ENCODE measurements at places on chromosomes 5 and 9.

DNA sequence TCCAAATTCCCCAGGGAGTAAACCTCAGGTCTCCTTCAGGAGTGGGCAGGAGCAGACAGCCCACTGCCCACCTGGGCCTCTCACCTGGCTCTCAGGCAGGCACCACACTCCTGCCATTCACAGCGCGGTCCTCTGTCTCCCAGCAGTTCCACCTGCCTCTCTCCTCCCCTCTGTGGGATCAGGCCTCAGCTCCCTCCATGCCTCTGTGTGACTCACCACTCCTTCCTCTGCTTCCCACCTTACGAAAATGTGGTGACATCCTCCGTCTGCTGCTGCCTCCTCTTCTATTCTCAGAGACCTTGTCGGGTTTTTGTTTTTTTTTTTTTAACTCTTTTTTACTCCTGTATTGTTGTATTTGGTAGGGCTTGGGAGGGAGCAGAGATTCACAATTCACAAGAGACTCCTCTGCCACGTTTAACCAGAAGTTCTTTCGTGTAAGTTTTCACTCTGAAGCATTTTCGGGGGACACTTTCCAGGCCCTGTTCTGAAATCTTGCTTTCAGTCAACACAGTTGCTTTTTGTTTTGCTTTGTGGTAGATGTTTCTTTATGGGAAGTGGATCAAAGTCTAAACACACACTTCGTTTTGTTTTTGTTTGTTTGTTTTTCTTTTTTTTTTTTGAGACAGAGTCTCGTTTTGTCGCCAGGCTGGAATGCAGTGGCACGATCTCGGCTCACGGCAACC is 21.1 kb upstream of the CDKN2AIPNL start:
- no peak for DNase-seq

- no peak for DNase-seq
Observed at GRCh38 chr9:35767458-35767857, 13.4 kb upstream of the MSMP start.

GRCh38 chr5:143177263-143177983 is 226.1 kb downstream of the NR3C1 start:
- no peak for DNase-seq

GRCh38 chr5:178399701-178400095 is 167.1 kb upstream of the PHYKPL start:
- DNase-seq: no peak

DNA sequence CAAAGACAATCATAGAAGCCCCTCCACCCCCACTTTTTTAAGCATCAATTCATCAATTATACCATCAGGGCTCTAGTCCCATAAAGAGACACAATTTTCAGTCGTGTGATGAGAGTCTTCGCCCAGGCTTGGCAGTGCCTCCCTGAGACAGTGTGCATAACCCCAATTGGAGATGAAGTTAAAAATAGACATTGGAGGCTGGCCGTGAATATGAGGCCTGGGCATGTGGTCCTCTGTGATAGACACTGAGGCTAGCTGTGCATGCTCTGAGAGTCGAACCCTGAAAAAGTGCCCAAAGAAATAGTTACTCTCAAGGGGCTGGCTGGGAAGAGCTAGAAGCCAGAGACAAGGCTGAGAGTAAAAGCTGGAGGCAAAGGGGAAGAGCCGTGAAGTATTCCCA is 248.6 kb upstream of the NR4A3 start:
- no peak for DNase-seq

DNA sequence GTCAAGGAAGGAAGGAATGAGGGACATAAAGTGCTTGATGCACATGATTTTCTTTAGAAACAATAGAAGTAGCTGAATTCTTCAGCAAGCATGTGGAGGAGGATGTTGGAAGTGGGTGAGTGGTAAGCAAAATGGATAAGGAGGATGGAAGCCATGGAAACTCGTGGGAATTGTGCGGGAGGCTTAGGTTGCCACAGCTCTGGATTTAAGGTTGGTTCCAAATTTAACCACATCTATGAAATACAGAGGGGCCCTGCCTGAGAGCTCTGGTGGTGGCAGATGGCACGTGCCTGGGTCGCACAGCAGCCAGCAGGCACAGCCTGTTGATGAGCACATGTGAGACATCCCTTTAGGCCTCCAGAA is 284.7 kb downstream of the SMARCA2 start:
- no peak for DNase-seq

GRCh38 chr9:95174038-95174437 is 143.5 kb downstream of the FANCC start:
- no peak for DNase-seq

GRCh38 chr5:178644826-178645545 is 18.1 kb upstream of the CLK4 start:
- no peak for DNase-seq

DNA sequence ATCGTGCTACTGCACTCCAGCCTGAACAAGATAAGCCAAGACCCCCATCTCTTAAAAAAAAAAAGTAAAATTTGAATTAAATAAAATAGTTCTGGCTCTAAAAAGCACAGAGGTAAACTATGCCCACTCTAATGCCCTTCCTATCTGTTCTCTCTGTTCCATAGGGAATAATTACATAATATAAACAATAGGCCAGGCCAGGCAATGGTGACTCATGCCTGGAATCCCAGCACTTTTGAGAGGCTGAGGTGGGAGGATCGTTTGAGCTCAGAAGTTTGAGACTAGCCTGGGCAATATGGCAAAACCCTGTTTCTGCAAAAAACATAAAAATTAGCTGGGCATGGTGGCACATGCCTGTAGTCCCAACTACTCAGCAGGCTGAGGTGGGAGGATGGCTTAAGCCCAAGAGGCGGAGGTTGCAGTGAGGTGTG is 47.4 kb downstream of the MYO10 start:
- no peak for DNase-seq

DNA sequence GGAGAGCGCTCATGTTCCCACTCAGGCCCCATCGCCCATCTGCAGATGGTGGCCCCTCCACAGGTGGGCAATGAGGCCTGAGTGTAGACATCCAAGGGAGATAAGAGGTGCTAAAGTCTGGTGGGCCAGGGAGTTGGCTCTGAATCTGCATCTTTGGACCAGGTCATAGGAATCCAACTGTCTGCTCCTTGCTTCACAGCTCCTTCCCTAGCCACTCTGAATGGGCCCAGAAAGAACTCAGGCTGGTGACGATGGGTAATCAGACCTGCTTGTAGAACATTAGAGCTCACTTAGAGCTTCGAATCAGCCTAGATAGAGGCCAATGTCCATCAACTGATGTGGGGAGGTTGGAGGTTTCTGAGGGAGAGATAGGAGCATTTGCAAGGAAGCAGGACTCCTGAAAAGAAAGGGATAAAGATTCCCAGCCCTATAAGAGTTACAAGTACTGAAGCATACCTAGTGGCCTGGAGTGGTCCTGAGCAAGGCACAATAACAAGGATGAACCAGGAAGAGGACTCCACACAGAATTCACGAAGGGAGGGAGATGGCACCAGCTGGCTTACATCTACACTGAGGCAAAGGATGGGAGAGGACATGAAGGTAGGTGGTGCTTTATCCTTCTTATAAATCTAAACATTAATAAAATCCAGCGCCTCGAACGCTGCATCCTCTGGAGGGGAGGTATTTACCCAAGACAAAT is 132.8 kb upstream of the ALDH1B1 start:
- no peak for DNase-seq

GRCh38 chr9:122145592-122145863 is 14.1 kb downstream of the NDUFA8 start:
- no peak for DNase-seq

DNA sequence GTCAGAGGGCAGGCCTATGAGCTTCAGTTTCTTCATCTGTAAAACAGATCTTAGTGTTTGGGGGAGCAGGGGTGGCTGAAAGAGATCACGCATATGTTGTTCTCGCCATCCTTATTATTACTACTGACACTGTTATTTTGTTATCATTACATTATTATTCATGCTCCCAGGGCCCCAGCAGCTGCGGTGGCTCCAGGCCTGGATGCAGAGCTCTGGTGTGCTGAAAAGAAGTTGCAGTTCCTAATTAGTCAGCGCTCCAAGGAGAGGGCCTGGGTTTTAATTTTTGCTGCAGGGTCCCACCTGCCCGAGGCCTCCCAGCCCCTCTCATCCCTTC is 19.5 kb downstream of the CXXC5 start:
- DNase-seq: no peak

GRCh38 chr9:106829666-106830408 is 33.1 kb upstream of the ZNF462 start:
- DNase-seq: no peak

GRCh38 chr9:18866121-18866831 is 166.7 kb downstream of the SAXO1 start:
- no peak for DNase-seq

GRCh38 chr9:1077616-1078015 is 27.5 kb downstream of the DMRT2 start:
- no peak for DNase-seq

DNA sequence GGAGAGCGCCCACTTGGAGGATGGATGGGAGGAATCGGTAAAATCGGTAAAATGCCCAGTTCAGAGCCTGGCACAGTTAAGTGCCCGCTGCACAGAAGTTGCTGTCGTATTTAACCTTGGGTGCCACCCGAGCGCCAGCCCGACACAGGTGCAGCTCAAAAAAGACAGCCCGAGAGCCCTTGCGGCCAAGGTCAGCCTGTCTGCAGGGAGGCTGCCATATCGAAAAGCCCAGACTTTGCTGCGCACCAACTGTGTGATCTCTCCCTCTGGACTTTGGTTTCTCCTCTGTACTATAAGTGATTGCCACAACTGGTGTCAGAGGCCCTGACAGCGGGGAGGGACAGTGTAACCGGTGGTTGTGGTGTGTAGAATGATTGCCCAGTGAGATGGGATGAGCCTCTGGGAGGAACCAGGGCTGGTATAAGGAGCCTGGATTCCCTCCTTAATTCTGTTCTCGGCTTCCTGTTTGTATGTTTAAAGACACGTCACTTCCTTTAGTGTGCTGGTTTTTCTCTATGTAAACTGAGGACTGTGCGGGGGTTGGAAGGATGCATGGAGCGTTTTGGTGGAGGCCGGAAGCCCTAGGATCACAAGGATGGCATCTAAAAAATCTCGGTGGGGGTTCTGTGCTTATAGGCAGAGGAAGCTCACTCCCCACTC is 792 bp downstream of the NTMT1 start:
- no peak for DNase-seq

- no peak for DNase-seq
Observed at GRCh38 chr5:83924891-83925290, 204.2 kb upstream of the HAPLN1 start.

- DNase-seq: no peak
Observed at GRCh38 chr9:127390563-127390962, 6.4 kb upstream of the SLC2A8 start.

DNA sequence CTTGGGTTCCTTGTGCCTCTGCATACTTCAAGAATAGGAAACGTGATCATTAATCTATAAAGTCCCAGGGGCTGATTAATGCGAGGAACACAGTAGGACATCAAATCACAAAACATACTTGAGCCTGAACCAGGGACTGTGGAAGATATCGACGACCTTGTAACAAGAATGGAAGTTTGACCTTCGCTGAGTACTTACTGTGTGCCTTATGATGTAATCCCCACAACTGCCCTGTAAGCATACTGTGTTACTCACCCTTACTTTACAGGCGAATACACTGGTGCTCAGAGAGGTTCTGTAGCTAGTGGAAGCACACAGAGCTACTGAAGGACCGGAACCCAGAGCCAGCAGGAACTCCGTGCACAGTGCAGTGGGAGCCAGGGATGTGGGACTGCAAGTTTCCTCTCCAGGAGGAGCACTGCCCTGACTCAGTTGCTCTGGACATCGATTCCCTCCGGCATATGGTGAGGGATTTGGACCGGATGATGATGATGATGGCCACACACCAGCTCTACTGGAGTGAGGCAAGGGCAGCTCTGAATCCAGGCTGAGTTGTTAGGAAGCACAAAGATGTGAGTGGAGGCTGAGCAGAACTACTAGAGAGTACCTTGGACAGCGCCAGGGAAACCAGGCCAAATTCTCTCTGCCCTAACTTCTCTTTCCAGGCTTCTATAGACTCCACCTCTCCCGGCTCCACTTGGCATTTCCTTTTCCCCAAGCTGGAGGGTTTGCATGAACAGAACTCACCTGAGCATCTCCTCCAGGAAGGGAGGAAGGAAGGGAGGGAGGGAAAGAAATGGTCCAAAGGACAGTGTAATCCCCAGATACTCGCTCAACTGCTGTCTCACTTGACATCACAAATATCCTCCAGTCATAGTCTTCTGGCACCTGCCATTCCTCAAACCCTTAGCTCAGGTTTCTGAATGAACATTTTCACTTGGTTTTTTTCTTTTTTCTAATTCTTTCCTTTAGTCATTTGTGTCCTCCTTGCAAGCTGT is 1.5 kb upstream of the GABBR2 start:
- no peak for DNase-seq

DNA sequence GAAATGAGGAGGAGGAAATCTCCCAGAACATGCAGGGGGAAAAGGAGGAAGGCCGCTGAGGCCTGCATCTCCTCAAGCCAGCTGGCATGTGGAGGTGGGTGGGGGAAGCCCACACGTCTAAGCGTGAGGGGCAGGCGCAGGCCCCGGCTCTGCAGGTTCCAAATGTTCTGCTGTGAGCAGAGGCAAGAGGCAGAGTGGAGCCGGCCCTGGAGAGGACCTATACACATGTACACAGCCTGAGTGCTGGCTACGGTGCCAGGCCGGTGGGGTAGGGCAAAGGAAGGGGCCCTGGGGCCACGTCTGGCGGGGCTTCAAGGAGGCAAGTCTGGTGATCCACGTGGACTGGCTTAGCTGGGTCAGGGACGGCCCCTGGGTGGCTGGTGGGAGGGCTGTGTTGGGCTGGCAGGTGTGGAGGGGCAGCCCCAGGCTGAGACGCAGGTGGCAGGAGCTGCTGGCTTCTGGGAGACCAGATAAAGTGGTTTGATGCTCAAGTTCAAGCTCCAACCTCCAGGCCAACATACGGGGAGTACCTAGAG is 26.4 kb downstream of the LPCAT1 start:
- DNase-seq: no peak

DNA sequence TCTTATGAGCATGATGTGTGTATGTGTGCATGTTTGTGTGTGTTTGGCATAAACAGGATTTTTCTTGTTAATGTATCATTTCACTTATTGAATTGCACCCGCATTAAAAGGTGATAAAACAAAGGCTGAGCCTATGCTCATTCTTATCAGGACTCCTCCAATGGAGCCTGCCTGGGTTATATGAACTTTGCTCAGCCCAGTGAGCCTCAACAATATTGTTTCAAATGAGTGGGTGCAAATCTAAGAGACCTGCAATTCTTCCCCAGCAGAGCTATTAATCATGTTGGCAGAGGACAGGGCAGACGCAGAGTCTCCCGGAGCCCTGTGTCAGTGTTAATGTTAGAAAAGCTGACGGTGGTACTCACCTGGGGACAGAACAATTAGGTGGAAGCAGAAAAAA is 71.6 kb downstream of the SH3RF2 start:
- no peak for DNase-seq

DNA sequence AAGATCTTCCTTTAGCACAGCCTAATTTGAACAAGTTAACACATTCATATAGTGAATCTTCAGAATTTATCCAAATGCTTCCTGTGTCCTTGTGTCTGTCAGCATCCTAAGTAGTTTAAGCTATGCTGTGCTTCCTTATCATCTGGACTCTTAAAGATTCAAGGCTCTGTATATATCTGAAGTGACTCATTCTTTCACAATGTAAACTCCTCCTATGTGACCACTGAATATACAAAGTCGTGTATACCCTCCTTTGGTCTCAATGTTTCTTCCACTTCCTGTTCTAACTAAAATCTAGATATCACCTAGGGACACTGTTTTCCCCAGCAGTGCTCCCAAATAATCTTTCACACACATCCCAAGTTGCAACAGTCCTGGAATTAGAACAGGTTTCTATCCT is 935.7 kb upstream of the NUDT12 start:
- DNase-seq: no peak

Data from esophagus squamous epithelium (tissue), 5 donors.